ENCODE measurements at places on chromosomes 7 and 10. TPM values are rescaled to one million over a fixed set of nuclear protein-coding genes. Genes with fewer than 3 reads are reported as not detected.

The SFTPA2 gene
- total RNA-seq = not detected

The C7orf33 gene
- total RNA-seq = not detected

The AKR1C8 gene
- not detected for total RNA-seq

The CDK1 gene
- 57.7 TPM for total RNA-seq

The SRGN gene
- 60.0 TPM for total RNA-seq

The SPDYE8 gene
- total RNA-seq = not detected

The RHOBTB1 gene
- total RNA-seq = 13.3 TPM

Data from epithelial cell of alveolus of lung (primary cell).